Ovary (tissue), 10 donors: ENCODE measurements at places on chromosomes 5 and 9. TPM values are rescaled to one million over a fixed set of nuclear protein-coding genes. Genes with fewer than 3 reads are reported as not detected.

- no peak overlapping the region for H3K4me3 ChIP-seq
- no peak for DNase-seq
- no peaks in the 10 kb centered on the region for H3K36me3 ChIP-seq
- no peaks in the 10 kb centered on the region for H3K27me3 ChIP-seq
- no peak overlapping the region for H3K27ac ChIP-seq
Observed at GRCh38 chr5:26942481-26942880, 95.9 kb downstream of the CDH9 start.

GRCh38 chr9:120485788-120486187 is 94.2 kb downstream of the CDK5RAP2 start:
- no peak overlapping the region for H3K4me3 ChIP-seq
- no peaks in the 10 kb centered on the region for H3K4me1 ChIP-seq
- no peaks in the 10 kb centered on the region for H3K27me3 ChIP-seq
- no peaks in the 10 kb centered on the region for H3K36me3 ChIP-seq

- H3K36me3 ChIP-seq = no peaks in the 10 kb centered on the region
- no peak for DNase-seq
- H3K27me3 ChIP-seq = no peaks in the 10 kb centered on the region
Observed at GRCh38 chr9:116654059-116654355, 33.1 kb upstream of the TRIM32 start.

- no peaks in the 10 kb centered on the region for H3K27me3 ChIP-seq
- no peak overlapping the region for H3K4me3 ChIP-seq
- no peaks in the 10 kb centered on the region for H3K36me3 ChIP-seq
Observed at GRCh38 chr9:93390953-93391515, 60.5 kb upstream of the FAM120A start.

The HTR1A gene
- 4.2 TPM for total RNA-seq

The NDOR1 gene
- 3.7 TPM for total RNA-seq

The IFNA2 gene
- total RNA-seq = not detected
